ENCODE measurements at places on chromosomes 13 and 19. TPM values are rescaled to one million over a fixed set of nuclear protein-coding genes. Genes with fewer than 3 reads are reported as not detected.

- no peak for DNase-seq
These were observed 8.4 kb upstream of the ECH1 start for GRCh38 chr19:38839816-38840582.

Gene UBAC2
- total RNA-seq = 50.4 TPM

DNA sequence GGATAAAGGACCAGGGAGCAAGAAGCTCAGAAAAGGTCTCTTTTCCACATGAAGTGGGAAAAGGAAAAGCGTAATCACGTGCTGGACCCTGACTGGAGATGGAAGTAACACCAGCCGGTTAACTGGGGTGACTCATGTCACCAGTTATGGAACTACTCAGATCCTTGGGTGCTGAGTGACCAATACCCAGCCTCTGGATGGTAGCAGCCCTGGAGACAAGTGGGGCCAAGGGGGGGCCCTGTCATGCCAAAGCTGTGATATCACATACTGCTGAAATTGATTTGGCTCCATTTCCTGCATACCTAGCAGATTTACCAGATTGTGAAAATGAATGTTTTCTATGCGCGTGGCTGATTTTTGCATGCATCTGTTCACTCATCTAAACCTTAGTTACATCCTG, 158.9 kb downstream of the ZIC5 start:
- DNase-seq = no peak

DNA sequence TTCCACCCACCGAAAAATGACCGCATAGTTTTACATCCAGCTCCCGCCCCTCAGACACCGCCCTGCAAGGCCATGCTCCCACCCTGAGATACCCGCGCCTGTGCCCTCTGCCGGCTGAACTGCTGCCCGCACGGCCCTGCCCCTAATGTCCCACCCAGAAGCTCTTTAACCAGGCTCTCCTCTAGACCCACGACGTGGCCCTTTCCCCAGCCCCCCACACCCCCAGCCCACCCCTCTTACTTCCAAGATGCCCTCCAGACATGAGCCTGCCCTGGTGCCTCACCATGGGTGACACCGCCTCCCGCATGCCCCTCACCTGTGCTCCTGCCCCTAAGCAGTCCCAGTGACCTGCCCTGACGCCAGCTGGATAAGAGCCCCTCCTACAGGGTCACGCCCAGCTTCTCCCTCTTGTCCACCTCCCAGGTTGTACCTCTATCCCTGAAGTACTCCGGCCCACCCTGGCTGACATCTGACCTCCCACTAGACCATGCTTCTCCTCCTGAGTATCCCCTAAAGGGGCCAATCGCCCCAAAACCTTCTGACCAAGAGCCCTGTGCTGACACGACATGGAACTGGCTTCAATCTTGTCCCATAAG, 51.2 kb downstream of the COLGALT1 start:
- no peak for DNase-seq

DNA sequence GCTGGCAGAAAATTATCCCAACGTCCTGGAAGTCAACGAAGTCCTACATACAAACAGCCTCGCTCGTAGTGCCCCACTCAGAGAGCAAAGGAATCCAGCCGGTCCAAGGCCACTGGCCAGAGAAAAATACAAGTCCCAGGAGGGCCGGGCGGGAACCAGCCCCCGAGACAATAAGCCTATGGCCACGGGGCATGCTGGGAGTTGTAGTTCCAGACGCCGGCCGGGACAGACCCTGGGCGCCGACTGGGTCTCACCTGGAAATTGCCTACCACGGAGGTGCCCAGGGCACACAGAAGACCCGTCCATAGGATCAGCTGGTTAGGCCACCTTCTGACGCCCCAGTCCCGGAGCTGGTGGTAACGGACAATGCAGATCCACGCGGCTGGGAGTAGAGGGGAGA, 5.4 kb downstream of the TMEM150B start:
- no peak for DNase-seq

Data from activated T-cell treated with anti-CD3 and anti-CD28 coated beads, Interleukin-2, amount 50 U/mL, for 4 hours (primary cell).